ENCODE measurements at places on chromosomes 11 and 22. TPM values are rescaled to one million over a fixed set of nuclear protein-coding genes. Genes with fewer than 3 reads are reported as not detected.

Gene MMP1
- total RNA-seq: 221 TPM

Gene PANX2
- total RNA-seq: 0.66 TPM

Gene EIF3M
- total RNA-seq: 899 TPM

Gene MGAT3
- total RNA-seq: not detected

Gene MS4A12
- total RNA-seq: not detected

Gene CASP5
- not detected for total RNA-seq

Gene ROM1
- total RNA-seq: 2.9 TPM

Gene ZP1
- not detected for total RNA-seq

Gene DCHS1
- total RNA-seq: 35.2 TPM

Gene MN1
- under 0.01 TPM for total RNA-seq

Gene MMP7
- total RNA-seq: not detected

Gene CXCR5
- not detected for total RNA-seq

Gene CRYBA4
- not detected for total RNA-seq

Gene RIN1
- total RNA-seq: 32.5 TPM

Gene LARGE1
- total RNA-seq: 41.1 TPM

Gene ESAM
- total RNA-seq: 0.89 TPM

Gene CLMP
- total RNA-seq: 103 TPM

Gene BATF2
- total RNA-seq: 0.50 TPM

Gene PRODH
- not detected for total RNA-seq

Gene SCGB1C1
- total RNA-seq: not detected

Gene INS
- not detected for total RNA-seq

Gene LIF
- 16.5 TPM for total RNA-seq

All from uterine smooth muscle cell (primary cell).